Activated naive CD4-positive, alpha-beta T cell treated with anti-CD3 and anti-CD28 coated beads, Interleukin-2, amount 50 U/mL, for 72 hours (primary cell): ENCODE measurements at places on chromosomes 12 and 14.

- no peak for DNase-seq
These were observed 20.4 kb upstream of the LIN7A start for GRCh38 chr12:80958162-80958561.

DNA sequence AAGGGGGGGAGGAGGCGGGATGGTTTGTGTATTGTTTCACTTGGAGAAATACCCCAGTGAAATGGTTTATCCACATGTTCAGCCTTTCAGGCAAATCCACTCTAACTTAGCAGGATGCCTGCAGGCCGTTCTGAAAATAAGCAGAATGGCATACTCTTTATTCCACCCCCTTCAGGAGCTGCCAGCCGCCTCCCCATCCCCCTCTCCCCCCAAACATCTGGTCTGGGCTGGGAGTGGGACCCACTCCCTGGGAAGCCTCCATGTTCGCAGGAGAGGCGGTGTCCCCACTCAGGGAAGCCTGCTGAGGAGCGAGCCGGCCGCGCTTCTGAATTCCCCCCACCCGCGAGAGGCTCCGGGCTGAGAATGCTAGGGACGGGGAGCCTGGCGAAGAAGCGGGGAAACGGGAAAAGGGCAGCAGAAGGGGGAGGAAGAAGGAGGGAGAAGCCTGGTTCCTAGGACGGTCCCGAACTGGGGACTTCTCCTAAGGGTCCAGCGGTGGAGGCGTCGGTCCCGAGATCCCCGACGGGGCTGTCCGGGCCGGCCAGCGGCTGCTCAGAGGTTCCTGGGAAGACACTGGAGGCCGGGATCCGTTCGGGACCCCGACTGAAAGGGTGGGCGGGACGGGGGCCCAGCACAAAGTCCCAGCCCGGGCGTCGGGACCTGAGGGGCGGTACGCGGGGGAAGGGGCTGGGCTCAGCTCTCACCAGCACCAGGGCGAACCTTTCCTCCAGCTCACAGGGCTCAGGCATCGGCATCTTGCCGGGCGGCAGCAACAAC is 666 bp downstream of the FMNL3 start:
- peak; percentile 57 for DNase-seq

DNA sequence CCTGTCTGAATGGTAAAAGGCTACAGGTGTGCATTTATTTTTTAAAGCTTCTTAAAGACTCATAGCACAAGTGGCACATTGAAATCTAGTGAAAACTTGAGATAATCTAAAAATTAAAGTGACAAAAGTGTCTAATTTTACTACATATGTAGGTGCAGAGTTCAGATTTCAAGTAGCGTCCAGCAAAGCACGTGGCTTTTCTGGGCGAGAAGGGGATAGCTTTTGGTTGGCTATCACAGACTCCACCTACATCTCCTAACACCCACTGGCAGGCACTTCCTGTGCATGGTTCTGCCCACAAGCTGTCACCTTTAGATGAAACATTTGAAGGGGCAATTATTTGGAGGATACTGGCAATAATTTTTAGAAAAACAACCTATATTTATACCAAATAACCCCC is 1.9 kb upstream of the PITPNM2 start:
- no peak for DNase-seq

GRCh38 chr12:25197608-25198007 is 2.6 kb downstream of the ETFRF1 start:
- no peak for DNase-seq

- no peak for DNase-seq
These were observed 2.3 kb upstream of the NAA30 start for GRCh38 chr14:57388067-57388466.

DNA sequence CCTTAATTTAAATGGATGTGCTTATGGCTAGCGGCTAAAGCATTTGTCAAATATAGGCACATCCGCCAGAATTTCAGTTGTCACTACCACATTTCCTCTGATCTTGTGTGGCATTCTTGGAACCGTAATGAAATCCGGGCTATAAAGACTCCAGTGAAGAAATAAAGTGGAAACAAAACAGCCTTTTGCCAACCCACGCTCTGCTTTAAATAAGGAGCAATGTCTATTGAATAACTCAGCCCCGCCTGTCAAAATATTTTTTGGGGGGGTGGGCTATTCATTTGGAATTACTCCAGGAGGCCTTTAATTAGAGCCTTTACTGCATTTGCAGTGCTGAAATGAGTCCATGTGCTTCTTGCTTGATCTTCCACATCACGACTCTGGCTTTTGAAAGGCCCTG is 179.6 kb upstream of the RPH3A start:
- no peak for DNase-seq

- DNase-seq, result no peak
These were observed 59.4 kb downstream of the PITPNM2 start for GRCh38 chr12:123091230-123092150.

DNA sequence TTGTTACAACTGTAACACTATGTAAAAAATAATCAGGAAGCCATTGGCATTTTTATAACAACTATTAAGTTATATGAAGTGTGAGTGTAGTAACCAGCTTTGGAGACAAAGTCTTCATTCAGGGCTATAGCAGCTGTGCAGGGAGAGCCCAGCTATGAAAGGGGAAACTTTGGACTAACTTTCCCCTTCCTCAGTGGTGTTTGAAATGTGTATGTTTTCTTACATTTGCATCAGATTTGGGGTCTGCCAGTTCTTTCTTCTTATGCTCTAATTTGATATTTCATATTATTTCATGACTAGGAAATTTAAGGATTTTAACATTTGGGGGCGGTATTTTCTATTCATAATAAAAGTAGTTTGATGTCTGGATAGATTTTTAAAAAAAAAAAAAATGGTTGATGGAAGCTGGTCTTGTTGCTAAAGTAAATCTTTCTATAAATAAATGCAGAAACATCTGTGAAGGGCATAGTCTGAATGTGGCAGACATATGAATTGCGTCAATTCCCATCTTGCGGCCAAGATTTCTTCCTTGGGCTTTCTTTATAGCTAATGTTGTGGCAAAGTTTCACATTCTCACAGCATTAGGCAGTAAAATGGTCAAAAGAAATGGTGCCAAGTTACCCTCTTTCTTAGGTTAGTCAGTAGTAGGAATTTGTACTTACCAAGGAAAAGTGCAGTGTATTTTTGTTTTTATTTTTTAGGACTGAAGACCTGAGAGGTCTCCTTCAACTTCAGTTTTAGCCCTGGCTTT is 35.6 kb downstream of the RASSF8 start:
- DNase-seq, result no peak

DNA sequence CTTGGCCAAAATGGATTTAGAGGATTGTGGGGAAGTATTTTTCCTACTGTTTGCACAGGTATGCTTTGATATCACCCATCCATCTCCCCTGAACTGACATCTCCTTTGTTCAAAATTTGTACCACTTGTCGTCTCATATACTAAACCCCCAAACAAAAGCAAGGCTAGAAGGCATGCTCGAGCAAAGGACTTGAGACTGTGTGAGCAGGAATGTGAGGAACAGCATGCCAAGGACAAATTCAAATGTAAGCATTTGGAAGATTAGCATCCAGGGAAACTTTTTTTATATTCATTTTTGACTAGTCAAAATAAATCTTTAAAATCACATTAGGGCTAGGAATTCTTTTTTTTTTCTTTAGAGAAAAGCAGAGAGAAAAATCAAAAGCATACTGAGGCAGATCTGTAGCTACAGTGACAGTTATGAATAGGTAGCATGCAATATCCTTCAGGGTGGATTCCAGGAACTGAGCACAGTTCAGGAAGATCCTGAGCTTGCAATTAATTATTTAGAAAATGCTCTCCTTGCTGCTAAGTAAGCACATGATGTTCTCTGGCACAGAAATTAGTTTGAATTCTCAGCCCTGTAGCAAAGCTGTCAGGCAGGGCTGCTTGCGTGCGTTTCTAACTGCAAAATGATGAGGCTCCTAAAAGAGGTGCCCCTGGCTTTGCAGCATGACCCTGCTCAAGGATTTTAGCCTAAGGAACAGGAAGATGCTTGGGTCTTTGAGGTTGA is 327.7 kb downstream of the LRIG3 start:
- DNase-seq, result no peak

DNA sequence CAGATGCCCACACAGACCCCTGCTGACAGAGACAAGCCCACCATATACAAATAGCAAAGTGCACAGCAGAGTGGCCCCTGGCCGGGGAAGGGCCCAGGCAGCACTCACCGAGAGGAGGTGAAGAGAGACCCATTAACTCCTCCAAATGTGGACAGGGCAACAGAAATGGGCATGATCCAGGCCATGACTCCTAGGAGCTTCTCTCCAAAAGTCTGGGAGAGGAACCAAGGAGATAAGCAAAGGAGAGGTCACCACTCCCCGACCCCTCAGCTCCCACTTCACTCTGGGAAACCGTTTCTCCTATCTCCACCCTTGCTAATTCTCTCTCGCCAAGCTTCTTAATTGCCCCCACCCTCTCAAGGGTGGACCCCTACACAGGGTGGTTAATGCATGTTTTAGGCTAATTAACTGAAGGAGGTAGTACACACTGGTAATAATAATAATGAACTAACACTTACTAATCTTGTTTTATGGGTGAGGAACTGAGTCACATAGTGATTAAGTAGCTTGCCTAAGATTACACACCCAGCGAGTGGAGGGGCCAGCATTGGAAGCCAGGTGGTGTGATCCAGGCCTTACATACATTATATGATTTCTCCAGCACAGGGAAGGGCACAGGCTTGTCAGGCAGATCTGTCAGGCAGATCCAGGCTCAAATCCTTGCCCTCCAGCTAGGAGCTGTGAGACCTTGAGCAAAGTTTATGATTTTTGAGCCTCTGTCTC is 18.9 kb upstream of the CEBPE start:
- no peak for DNase-seq

DNA sequence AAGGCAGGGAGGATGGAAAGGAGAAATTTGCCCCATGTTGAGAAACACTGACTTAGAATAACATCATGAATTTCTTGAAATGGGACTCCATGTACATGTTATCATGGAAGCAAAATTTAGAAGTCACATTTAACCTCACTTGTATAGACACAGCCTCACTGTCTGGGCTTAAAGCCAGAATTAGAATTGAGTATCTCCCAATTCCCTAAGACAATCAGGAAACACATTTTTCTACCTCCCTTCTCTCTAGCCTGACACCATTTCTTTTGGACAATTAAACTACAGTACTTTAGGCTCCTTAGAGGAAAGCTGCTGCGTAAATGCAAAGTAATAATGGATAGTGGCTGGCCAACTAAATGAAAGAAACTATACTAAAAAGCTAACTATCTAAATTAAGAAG is 795.5 kb downstream of the C12orf50 start:
- no peak for DNase-seq

DNA sequence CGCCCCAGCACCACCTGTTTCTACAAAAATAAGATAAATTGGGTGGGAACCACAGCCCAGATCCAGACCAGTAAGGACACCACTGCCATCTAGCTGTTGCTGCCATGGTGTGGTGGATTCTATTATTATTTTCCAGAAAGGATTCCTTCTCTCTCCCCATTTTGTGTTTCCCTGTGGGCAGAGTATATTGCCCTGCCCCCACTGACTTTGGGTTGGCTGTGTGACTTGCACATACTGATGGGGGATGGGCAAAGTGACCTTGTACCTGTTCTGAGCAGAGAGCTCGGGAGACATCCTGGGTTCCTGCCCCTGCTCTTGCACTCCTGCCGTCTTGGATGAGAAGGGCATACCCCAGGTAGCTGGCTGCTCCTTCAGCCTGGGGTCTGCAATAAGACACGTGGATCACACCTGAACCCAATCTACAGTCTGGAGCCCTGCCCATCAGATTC is 24.3 kb downstream of the MOAP1 start:
- no peak for DNase-seq

- no peak for DNase-seq
These were observed 331.4 kb downstream of the MED13L start for GRCh38 chr12:115946092-115946491.

- no peak for DNase-seq
These were observed 11.6 kb downstream of the CKB start for GRCh38 chr14:103510724-103511693.

DNA sequence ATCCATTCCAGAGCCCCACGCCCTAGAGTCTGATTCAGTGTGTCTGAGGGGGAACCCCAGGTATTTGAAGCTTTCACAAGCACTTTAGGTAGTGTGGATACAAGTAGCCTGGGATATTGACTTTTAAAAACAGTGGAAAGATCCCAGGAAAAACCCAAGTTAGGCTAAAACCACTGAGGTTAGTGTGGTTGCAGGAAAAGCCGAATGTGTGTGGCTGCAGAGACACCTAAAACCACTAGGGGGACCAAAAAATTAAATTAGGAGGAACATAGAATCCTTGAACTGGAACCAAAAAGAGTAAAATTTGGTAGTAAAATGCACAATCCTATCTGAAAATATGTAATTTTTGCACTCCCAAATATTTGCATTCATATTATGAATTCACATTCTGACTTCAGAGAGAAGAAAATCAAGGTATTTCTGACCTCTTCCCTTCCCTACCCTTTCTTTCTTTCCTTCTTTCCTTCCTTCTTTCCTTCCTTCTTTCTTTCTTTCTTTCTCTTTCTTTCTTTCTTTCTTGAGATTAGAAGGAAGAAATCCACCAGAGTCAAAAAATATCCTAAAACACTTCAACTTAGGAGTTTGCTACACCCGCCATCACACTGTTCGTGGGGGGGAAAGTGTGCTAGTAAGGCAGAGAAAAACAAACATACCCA is 37.8 kb downstream of the SLCO1A2 start:
- no peak for DNase-seq

DNA sequence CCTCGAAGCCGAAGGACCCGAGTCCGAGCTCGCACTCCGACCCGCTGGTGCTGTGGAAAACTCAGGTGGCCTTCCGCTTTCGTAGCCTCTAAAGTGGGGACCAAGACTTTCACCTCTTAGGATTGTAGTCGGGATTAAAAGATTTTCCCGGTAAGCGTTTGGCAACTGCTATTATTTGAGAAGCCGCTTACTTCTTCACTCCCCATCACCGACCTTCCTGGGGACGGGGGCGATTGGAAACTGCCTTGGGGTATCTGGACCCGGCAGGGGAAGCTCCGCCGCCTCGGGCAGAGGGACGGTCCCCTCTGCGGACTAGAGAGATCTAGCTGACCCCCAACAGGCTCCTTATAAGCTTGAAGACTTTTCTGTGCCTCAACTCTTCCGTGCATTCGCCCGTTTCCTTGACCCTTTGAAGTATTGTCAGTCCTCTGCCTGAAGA is 659 bp downstream of the TRAFD1 start:
- no peak for DNase-seq

GRCh38 chr12:128069359-128069997 is 197.5 kb upstream of the TMEM132C start:
- DNase-seq, result peak; percentile 24

GRCh38 chr12:121611306-121611705 is 15.0 kb upstream of the ORAI1 start:
- DNase-seq, result no peak

- DNase-seq, result no peak
These were observed 42.0 kb upstream of the A2ML1 start for GRCh38 chr12:8780389-8780788.

GRCh38 chr12:113239288-113239771 is 18.1 kb downstream of the TPCN1 start:
- no peak for DNase-seq

DNA sequence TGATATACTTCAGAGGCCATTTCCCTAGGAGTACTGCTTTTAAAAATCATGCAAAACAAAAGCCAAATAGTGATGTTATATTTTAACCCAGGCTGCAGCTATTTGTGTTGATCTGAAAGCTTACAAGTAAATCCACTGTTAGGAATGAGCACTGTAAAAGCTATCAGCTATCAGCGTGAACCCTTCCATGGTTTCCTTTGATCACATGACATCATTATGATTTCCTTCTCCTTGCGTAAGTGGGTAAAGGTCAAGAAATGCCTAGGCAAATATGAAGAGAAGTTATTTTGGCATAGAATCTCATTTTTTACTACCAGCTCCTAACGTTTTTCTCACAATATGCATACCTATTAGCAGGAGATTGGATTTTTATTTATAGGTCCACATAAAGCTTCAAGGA is 48.6 kb upstream of the CATSPERB start:
- no peak for DNase-seq

- no peak for DNase-seq
These were observed 82.6 kb upstream of the GTF2A1 start for GRCh38 chr14:81303258-81303935.
